Cardiac septum (tissue), 1 donor: ENCODE measurements at places on chromosomes 16 and 17. TPM values are rescaled to one million over a fixed set of nuclear protein-coding genes. Genes with fewer than 3 reads are reported as not detected.

SOX15 gene
- total RNA-seq = 1.1 TPM

CHRNE gene
- 5.5 TPM for total RNA-seq

CES3 gene
- total RNA-seq = 0.62 TPM

COX10 gene
- 43.3 TPM for total RNA-seq

AOC3 gene
- total RNA-seq = 12.9 TPM

MYH1 gene
- total RNA-seq = 0.16 TPM

GCGR gene
- total RNA-seq = not detected
